ENCODE measurements at places on chromosomes 7 and 10.

GRCh38 chr10:3077509-3077908, 10.2 kb downstream of the PFKP start:
- DNase-seq = no peak
- H3K4me3 ChIP-seq = no peak overlapping the region
- peaks cover 65% of the 10 kb centered on the region for H3K36me3 ChIP-seq
- no peaks in the 10 kb centered on the region for H3K27me3 ChIP-seq
- no peak overlapping the region for H3K27ac ChIP-seq
- H3K4me1 ChIP-seq = peaks cover 41% of the 10 kb centered on the region

- H3K27me3 ChIP-seq = peaks cover 8% of the 10 kb centered on the region
- no peak for DNase-seq
- no peaks in the 10 kb centered on the region for H3K4me1 ChIP-seq
Observed at GRCh38 chr7:135877805-135878204, 99.4 kb downstream of the MTPN start.

GRCh38 chr7:47454069-47454973, 127.6 kb downstream of the TNS3 start:
- H3K36me3 ChIP-seq = no peaks in the 10 kb centered on the region
- no peak overlapping the region for H3K4me3 ChIP-seq
- DNase-seq = no peak
- H3K27me3 ChIP-seq = no peaks in the 10 kb centered on the region

GRCh38 chr7:64884913-64885370, 18.1 kb upstream of the ZNF273 start:
- DNase-seq = no peak
- no peak overlapping the region for H3K4me3 ChIP-seq
- H3K4me1 ChIP-seq = peaks cover 19% of the 10 kb centered on the region
- H3K27ac ChIP-seq = no peak overlapping the region
- no peaks in the 10 kb centered on the region for H3K36me3 ChIP-seq

- H3K27me3 ChIP-seq = no peaks in the 10 kb centered on the region
- peak overlapping the region; percentile 93 for H3K27ac ChIP-seq
- H3K36me3 ChIP-seq = peaks cover 5% of the 10 kb centered on the region
- peak overlapping the region; percentile 69 for H3K4me3 ChIP-seq
Observed at GRCh38 chr7:158976849-158977593, 120.7 kb downstream of the DYNC2I1 start.

- peaks cover 6% of the 10 kb centered on the region for H3K27me3 ChIP-seq
- no peak for DNase-seq
- no peaks in the 10 kb centered on the region for H3K4me1 ChIP-seq
- no peak overlapping the region for H3K4me3 ChIP-seq
- H3K36me3 ChIP-seq = no peaks in the 10 kb centered on the region
Observed at GRCh38 chr10:104744052-104744451, 103.0 kb downstream of the SORCS3 start.

- H3K27me3 ChIP-seq = peaks cover 26% of the 10 kb centered on the region
- no peaks in the 10 kb centered on the region for H3K36me3 ChIP-seq
- H3K27ac ChIP-seq = no peak overlapping the region
- DNase-seq = no peak
- no peaks in the 10 kb centered on the region for H3K4me1 ChIP-seq
Observed at GRCh38 chr10:114395366-114396022, 8.8 kb downstream of the AFAP1L2 start.

DNA sequence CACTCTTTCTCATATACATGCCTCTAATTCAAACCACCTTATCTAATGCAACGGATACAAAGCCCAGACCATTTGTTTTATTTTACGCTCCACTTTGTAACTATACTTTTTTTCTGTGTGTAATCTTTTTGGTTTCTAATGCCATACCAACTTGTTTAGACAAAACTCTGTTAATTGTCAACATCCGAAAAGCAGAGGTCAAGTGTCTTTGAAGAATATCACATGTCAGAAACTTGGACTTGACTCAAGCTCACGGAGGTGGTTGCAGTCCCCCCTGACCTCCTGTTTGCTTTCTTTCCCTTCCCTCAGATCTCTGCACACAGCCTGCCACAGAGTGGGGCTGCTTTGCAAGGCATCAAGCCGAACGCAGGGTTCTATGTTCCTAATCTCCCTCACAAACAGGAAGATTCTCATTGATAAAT, 698.9 kb downstream of the PARD3 start:
- H3K27ac ChIP-seq = no peak overlapping the region
- peaks cover 2% of the 10 kb centered on the region for H3K4me1 ChIP-seq
- no peaks in the 10 kb centered on the region for H3K27me3 ChIP-seq
- no peaks in the 10 kb centered on the region for H3K36me3 ChIP-seq
- DNase-seq = no peak
- no peak overlapping the region for H3K4me3 ChIP-seq

DNA sequence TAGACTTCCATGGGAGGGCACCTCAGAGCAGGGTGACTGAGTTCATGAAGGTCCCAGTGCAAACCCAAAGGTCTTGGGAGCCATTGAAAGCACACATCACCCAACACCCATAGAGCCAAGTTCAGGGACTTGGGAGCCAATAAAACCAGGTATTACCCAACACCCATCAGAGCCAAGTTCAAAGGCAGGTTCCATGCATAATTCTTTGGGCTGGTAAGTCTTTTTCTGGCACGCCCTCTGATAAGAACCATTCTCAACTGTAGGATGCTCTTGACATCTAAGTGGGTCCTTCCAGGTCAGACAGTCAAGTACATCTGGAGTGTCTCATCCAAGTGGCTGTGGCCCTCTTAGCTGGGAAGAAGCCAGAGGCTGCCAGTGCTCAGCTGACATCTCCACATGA, 63.2 kb downstream of the EBF3 start:
- H3K4me1 ChIP-seq = no peaks in the 10 kb centered on the region
- no peak overlapping the region for H3K4me3 ChIP-seq
- H3K27ac ChIP-seq = no peak overlapping the region
- no peaks in the 10 kb centered on the region for H3K36me3 ChIP-seq
- H3K27me3 ChIP-seq = peaks cover 23% of the 10 kb centered on the region
- DNase-seq = no peak

DNA sequence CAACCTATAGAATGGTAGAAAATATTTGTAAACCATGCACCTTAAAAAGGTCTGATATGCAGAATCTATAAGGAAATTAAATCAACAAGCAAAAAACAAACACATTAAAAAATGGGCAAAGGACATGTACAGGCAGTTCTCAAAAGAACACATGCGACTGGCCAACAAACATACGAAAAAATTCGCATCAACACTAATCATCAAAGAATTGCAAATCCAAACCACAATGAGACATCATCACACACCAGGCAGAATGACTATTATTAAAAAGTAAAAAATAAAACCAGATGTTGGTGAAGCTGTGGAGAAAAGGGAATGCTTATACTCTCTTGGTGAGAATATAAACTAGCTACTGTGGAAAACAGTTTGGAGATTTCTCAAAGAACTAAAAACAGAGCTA, 33.2 kb downstream of the TMEM229A start:
- H3K4me1 ChIP-seq = no peaks in the 10 kb centered on the region
- no peak for DNase-seq
- no peaks in the 10 kb centered on the region for H3K27me3 ChIP-seq
- H3K27ac ChIP-seq = no peak overlapping the region
- H3K36me3 ChIP-seq = no peaks in the 10 kb centered on the region
- H3K4me3 ChIP-seq = no peak overlapping the region

DNA sequence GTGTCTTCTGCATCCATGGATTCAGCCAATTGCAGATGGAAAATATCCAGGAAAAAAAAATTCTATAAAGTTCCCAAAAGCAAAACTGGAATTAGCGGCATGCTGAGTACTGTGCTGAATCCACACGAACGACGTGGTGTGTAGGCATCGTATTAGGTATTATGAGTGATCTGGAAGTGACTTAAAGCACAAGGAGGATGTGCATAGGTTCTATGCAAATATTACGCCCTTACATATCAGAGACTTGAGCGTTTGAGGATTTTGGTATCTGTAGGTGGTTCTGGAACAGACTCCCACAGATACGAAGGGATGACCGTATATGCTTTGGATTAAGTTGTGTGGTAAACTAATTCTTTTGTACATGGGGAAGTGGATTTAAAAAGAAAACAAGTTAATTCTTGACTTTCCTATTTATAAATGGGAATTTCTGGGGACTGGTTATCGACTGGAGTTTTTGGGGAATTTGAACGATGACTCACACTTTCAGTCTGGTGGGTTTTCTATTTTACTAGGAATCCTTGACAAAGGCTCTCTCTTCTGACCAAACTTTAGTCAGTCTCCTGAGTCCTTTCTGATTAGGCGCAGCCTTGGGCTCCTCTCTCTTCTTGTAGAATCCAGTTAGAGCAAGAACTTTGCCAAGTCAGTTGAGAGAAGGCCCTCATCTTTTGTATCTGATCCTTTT, 5.4 kb upstream of the NUB1 start:
- peaks cover 3% of the 10 kb centered on the region for H3K36me3 ChIP-seq
- no peak overlapping the region for H3K27ac ChIP-seq
- no peaks in the 10 kb centered on the region for H3K27me3 ChIP-seq

All from activated CD4-positive, alpha-beta T cell treated with anti-CD3 and anti-CD28 coated beads for 36 hours (primary cell).